ENCODE measurements at places on chromosomes 1 and 21.

GRCh38 chr1:187605736-187606135 lies 777.0 kb downstream of the PLA2G4A start:
- no peak for DNase-seq

GRCh38 chr21:24278711-24279110 lies 1328.6 kb downstream of the MRPL39 start:
- no peak for DNase-seq

- DNase-seq, result no peak
Measured at GRCh38 chr1:37734629-37735591, 30.0 kb downstream of the EPHA10 start.

GRCh38 chr1:8083739-8084484 lies 57.8 kb upstream of the ERRFI1 start:
- no peak for DNase-seq

GRCh38 chr21:42685036-42685435 lies 31.6 kb downstream of the PDE9A start:
- no peak for DNase-seq

Data from AG08396 (cell line).